Stimulated activated CD8-positive, alpha-beta memory T cell treated with anti-CD3 and anti-CD28 coated beads, Interleukin-4, amount 100 ng/mL, for 1 hour (primary cell): ENCODE measurements at places on chromosomes 7 and 10.

GRCh38 chr7:46948716-46949115 is 633.2 kb downstream of the TNS3 start:
- no peak for DNase-seq

DNA sequence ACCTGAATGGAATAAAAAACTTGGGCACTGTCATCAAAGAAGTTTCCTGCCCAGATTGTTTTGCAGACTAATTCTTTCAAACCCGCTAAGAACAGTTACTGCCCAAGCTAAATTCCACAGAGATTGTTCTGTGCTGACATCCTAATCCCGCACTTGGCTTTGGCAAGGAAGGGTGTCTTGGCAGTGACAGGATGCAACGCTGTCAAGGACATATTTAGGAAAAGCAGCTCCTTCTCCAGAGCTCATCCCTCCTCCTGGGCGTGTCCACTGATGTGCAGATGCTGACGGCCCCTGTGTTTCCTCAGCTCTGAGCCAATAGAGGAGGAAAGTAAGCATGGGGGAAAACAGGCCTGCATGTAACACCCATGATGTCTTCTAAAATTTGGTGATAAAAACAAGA is 74.2 kb downstream of the EEPD1 start:
- DNase-seq, result no peak

- no peak for DNase-seq
These were observed 25.9 kb upstream of the ANKRD2 start for GRCh38 chr10:97546456-97547270.

DNA sequence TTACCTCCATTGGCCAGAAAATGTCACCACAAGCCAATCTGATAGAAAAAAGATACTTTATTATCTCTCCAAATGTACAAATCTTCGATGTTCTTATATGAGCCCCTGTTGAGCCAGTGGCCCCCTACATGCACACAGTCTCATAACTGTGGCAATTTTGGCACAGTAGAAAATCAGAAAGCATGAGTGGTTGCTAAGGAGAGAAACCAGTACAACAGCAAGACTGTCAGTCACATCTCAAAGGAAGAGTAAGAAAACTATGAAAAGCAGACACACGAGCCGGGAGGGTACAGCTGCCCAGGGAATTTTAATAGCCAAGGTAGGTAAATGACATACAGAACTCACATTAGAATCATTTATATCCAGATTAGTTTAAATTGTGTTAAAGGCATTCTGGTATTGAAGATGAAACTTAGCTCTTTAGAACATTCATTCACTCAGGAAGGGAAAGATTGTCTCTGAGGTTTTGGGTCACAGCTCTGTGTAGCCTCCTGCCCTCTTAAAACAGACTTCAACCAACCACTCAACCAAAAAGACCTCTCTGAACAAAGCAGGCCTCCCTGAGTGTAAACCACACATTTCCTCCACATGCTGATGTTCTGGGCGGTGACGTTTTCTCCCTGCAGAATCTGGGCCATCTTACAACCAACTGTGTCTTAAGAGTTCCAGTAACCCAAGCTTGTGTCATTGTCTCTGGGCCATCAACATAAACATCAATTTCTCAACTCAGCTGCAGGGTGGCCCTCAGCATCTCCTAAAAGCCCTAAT is 80.8 kb upstream of the ADAM12 start:
- DNase-seq, result no peak

- no peak for DNase-seq
These were observed 8.6 kb downstream of the CPA4 start for GRCh38 chr7:130301501-130302020.

GRCh38 chr7:5457245-5457735 is 33.7 kb upstream of the TNRC18 start:
- DNase-seq, result no peak

DNA sequence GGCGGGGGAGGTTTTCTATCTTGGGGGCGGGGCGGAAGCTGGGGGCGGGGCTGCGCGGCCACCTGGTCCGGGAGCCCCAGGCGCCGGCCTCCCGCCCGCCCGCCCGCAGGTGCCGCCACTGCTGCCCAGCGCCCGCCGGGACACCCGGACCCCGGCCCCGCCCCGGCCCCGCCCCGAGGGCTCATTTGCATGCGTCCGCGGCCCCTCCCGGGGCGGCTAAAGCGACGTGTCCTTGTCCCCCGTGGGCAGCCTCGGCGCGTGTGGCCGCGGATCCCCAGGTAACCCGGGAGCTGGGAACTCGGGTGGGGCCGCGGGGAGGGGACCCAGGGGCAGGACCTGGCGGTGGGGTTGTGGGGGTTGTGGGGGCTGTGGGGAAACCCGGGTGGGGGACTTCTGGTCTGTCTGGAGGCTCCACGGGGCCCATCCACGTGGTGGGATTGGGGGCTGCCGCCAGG is at the start of gene BHLHA15:
Gene BHLHA15 (plus strand): TSS at position 219 of the 455 bp plus-strand sequence. CDS start 871 bp downstream, outside the sequence.
- DNase-seq, result no peak

DNA sequence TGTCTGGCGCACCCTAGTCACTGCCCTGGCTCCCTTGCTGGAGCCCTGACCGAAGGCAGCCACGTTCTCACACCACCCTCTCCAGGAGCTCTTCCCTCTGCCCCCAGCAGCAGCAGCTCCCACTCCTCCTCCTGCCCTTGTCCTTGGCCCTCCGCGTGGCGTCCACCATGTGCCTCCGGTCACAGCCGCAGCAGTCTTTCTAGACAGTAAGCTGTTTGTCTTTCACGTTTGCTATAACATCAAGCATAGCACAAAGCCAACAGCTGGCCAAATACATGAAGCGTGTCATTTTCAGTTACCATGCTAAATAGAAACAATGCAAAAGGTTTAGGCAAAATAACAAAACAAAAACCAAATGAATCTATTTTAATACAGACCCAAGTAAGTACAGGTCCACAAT is 3.3 kb downstream of the PITRM1 start:
- no peak for DNase-seq
